ENCODE measurements at places on chromosomes 1 and 21.

DNA sequence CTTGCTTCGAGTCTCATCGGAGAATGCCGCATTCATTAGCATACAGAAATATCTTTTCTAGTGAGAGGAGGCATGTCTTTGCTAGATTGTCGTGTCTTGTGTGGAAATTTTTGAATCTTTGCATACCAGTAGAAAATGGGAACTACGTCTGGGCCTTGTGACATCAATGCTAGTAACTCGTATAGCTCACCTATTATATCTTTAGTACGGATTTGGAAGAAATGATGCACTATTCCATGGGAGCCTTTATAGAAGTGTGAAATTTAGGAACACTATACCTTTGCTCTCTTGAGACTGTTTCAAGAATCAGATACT lies 835 bp downstream of the UHMK1 start:
- DNase-seq = peak; percentile 5

DNA sequence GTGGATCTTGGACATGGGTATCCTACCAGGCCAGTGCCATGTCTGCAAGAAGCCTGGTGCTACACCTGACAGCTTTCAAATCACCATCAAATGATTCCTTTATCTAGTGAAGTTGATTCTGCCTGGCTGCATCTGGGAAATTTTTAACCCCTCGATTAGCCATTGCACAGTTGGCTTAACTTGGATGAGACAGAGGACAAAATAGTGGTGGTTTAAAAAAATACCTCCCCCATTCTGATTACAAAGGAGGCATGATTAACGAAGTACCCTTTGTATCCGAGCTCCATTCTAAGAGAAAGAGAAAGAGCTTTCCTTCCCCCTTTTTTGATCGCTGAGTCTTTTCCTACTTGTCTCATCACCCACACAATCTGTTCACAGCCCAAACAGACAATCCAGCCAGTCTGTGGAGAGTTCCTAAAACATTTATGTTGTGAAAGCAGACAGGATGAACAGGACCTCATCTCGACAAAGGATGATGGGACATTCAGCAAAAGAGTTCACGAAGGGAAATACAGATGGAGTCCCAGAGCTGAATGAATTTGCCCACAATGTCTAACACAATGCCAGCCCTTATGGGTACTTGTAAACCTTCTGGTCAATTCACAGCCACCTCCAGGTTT lies 20.5 kb downstream of the WLS start:
- no peak for DNase-seq

DNA sequence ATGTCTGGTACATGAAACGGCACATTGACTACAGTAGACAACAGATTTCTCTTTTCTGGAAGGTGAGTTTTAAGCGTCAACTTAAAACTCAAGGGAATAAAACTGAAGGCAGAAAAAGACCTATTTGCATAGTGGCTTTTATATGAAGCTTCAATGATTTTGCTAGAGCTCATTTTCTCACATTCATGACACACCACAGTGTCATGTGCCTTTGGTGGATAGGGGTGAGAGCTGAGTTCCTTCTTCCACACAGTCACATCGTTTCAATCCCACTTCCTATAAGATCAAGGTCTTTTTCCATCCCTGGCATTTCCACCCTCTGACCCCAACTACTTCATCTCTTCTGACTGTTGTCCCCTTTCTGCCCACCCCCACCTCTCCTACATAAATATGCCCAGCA lies 31.0 kb downstream of the IL12RB2 start:
- DNase-seq = no peak

- no peak for DNase-seq
Measured at GRCh38 chr1:107900090-107900945, 64.7 kb downstream of the VAV3 start.

DNA sequence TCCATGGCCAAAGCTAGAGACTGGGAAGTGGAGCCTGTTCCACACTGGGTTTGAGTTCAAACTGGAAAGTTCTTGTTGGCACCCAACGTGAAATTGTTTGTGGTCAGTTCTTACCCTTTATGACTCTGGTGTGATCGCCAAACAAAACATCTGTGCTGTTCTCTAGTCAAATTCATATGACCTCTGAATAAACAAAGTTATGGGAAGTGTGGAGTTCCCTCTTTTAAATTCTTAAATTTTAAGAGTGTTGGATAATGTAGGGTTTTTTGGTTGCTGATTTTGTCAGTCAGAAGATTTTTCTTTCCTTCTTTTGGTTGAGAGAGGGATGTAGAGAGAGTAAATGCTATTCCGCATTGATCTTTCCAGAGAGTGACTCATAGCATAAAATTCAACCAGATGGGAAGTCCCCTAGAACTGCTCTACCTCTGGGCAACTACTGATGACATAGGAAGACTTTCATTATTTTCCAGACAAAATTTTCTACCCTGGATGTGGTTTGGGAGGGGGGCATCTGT lies 36.4 kb downstream of the CHML start:
- no peak for DNase-seq

DNA sequence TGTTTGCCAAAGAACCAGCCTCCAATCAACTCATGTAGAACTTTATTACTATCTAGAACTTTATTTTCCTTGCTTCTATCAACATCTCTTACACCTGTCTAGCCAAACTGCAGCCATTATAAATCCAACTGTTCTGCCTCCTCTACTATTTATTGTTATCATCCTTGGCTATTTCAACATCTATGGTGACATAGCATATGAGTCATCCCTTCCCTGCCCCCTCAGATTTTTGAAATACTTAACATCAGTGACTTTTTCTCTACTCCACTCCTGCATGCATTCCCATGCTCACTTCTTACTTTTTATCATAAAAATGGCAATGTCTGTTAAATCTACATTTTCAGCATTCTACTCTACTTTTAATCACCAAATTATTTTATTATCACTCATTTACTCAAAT lies 544.9 kb upstream of the NEGR1 start:
- DNase-seq = no peak

DNA sequence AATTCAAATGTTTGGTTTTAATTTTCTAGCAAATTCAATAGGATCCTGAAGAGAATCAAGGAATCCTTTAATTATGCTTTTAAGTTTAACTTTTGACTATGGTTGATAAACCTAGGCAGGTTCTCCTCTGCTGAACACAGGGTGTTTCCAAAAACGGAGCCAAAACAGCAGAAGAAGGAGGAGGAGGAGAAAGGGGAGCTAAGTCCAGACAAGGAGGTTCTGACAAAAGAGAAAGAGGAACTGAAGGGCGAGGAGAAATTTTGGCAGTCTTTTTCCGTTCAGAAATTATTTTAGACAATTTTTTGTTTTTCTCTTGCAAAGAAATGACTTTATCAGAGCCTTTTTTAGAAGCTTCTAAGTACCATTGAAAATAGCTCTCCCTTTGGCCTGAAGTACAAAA lies 33.2 kb upstream of the FNBP1L start:
- no peak for DNase-seq

DNA sequence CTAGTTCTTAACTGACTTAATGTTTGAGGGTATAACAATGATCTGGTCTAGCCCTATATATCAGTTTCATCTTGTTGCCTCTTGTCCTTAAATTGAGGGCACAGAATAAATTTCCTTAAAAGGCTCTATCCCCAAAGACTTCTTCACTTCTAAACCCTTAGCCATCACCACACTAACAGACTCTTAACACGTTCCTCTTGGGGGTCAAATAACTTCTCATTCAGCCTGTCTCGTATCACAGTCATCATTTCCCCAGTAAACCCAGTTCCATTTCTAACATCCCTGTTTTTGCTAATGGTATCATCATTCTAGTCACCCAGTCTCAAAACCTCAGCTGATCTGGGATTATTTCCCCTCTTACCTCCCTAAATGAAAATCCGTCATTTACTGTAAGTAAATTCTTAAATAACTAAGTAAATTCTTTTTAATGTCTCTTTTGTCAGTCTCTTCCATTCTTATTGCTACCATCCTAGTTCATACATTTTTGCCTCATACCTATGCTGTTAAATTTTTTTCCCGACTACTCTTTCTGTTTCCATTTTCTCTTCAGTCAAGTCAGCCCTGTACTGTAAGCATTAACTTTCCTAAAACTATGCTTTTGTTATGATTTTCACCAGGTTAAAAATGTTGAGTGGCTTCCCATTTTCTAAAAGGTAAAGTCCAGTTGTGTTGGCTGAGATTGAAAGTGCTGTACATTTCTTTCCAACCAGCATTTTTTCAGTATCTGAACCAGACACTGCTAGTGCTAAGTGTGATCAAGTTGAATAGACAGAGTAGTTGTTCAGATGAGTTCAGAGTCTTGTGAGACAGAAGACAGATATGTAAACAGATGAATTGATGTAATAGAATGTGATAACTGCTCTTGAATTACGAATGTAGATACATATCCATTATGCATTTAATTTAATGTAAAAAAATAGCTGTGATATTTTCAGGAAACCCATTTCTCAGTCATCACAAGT lies 6.9 kb downstream of the CTTNBP2NL start:
- no peak for DNase-seq

DNA sequence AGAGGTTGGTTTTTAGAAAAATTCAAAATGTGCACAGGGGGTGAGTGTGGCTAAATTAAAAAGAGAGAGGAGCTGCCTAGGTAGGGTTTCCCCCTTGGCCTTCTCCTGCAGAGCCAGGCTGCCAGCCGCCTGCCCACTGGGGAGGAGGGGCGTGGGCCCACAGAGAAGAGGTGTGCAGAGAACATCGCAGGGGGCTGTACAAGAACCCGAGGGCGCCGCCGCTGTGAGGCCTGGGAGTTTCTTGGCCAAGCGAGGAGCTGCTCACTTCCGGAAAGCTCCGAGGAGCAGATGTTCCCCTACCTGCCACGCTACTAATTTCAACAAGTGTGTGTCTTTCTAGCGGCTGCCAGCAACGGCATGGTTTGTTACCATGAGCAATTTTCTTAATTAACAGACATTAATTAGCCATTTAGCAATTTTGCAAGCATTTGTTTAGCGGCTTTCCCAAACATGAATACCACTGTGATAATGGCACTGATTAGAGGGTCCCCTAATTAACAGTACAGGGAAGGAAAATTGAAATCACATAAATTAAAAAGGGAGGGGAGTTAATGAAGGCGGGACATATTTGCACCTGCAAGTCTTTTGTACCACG lies 59.7 kb downstream of the MRPL37 start:
- DNase-seq = no peak

DNA sequence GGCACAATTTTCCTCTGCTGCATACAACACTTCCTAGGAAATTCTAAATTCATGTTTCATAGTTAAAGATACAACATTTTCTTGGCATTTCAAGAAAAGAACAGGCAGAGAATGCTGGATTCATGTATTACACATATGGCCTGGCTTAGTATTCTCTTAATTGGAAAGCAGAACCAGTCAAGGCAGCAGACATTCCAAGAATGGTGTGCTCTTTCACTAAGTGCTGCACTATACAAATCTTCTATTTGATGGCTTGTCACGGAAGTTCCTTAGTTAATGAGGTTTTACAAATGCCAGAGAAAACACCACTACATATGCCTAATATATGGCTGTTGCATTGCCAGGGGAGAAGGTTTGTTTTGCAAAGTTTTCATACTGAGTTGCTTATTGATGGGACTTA lies 80.8 kb upstream of the DYNLT5 start:
- no peak for DNase-seq

- DNase-seq = no peak
Measured at GRCh38 chr21:43985690-43986251, 26.3 kb upstream of the TRAPPC10 start.

DNA sequence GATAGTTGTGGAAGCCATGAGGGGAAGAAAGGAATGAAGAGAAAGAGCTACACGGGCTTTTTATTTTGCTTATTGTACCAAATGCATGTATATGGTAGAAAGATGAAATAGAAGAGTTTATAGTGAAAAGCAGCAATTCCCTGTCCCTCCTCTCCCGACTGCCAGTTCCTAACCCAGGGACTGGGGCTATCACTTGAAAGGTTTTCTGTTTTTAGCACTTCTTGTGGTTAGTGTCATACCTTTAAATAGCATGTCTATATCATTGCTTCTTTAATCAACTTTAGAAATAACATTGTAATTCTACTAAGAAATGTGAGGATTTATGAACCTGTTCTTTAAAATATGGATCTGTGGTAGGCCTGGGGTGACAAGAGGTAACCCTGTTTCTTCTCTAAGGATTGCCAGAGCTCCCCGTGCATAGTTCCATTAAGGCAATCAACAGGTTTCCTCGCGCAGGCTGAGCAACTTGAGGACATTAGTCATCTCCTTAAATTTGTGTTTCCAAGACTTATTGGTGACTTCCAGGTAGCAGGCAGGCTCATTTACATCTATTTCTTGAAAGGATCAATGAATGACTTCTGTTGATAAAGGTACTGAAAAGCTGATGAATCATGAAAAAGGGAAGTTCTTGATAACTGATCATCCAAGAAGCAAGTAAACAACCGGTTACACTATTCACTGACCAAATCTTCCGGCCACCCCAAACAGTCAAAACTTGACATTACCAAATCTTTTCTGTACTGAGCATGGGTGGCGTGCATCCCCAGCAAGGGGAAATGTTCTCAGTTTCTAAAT lies 37.8 kb upstream of the S1PR1 start:
- no peak for DNase-seq

DNA sequence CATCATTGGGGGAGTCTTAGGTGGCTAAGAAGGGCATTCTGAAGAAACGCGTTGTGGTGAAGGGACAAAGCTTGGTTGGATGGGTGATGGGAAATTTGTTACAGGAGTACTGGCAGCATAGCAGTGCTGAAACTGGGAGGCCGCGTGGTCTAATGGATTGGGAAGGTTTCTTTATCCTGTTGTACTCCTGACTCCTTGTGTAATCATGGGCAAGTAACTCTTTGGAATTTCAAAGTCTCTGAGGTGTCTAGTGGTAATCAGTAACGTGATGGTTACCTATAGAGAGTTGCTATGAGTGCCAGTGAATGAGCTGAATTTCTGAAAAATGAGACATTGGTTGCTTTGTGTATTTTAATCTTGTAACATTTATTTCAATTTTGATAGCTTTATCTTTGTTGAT lies 18.5 kb downstream of the DONSON start:
- DNase-seq = no peak

DNA sequence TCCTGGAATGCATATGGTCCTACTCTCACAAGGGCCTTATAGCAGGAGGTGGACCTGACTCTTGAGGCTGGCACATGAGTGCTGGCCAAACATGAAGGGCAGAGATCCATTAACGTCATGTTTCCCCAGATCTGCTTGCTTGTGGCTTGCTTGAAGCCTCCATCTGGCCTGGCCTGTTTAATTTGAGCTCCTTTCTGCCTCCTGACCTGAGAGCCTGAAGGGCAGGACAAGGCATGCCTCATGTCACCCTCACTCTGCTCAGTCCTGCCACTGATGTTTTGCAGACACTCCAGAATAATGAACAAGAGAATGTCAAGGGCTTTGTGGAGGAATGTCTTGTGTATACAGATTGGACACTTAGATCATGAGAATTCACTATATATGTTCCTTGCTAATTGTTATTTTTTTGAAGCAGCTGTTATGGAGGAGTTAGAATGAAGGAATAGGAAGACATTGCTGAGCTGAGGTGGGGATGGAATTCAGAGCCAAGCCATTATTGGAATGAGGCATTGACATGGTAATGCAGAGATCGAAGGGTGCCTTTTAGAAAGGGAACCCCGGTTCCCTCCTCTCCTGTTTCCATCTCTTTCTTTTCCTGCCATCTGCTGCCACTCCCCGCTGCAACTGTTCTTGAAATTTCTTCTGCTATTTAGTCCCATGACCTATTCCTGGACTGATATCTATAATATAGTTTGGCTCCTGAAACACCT lies 457.0 kb upstream of the PROX1 start:
- no peak for DNase-seq

GRCh38 chr1:46168477-46168876 lies 6.4 kb upstream of the TSPAN1 start:
- DNase-seq = no peak

- no peak for DNase-seq
Measured at GRCh38 chr1:201597551-201598230, 58.8 kb downstream of the NAV1 start.

Measured in NCI-H2081 treated with DMSO at 0.1 percent for 48 hours (cell line).